Activated gamma-delta T cell treated with anti-CD3 and anti-CD28 coated beads, Interleukin-2, amount 50 U/mL, for 16 hours (primary cell): ENCODE measurements at places on chromosomes 13 and 19.
A peak's percentile ranks its signal among the peaks of the same experiment; 100 is the strongest.

- no peak for DNase-seq
Observed at GRCh38 chr13:92769046-92769445, 457.6 kb upstream of the GPC6 start.

GRCh38 chr19:29620931-29621351 lies 14.9 kb downstream of the POP4 start:
- peak; percentile 56 for DNase-seq

GRCh38 chr13:33518452-33518851 lies 232.9 kb upstream of the STARD13 start:
- no peak for DNase-seq

GRCh38 chr13:32650705-32651311 lies 64.6 kb downstream of the PDS5B start:
- peak; percentile 36 for DNase-seq

GRCh38 chr19:35936738-35937268 lies 629 bp downstream of the LRFN3 start:
- DNase-seq = no peak

GRCh38 chr13:113996081-113996911 lies 22.4 kb upstream of the C13orf46 start:
- no peak for DNase-seq

- no peak for DNase-seq
Observed at GRCh38 chr13:76955193-76955592, 6.9 kb downstream of the ACOD1 start.
